ENCODE measurements at places on chromosomes 7 and 10. TPM values are rescaled to one million over a fixed set of nuclear protein-coding genes. Genes with fewer than 3 reads are reported as not detected.

DNA sequence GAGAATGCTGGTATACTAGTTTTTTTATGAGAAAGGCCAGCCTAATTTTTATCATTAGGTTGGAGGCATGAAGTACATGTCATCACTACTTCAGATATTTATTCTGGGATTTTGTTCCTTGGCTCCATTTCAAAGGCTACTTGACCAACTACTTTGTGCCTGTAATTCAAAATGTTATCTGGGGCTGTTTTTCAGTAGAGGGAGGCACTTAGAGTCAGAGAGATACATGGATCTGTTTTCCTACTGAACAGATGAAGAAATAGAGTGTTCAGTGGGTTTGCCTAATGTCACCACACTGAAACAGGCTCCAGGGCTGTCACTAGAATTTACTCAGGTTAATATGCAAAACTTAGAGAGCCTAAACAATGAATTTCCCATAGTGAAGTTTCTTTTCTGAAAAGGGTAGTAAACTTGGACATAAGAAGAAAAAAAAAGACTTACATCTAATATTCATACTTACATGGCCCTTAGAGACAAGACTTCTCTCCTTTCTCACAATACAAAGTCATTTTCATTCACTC lies 127.3 kb upstream of the ITGB1 start:
- no peaks in the 10 kb centered on the region for H3K36me3 ChIP-seq
- H3K4me1 ChIP-seq: no peaks in the 10 kb centered on the region
- no peak for DNase-seq
- no peak overlapping the region for H3K4me3 ChIP-seq
- no peaks in the 10 kb centered on the region for H3K27me3 ChIP-seq

DNA sequence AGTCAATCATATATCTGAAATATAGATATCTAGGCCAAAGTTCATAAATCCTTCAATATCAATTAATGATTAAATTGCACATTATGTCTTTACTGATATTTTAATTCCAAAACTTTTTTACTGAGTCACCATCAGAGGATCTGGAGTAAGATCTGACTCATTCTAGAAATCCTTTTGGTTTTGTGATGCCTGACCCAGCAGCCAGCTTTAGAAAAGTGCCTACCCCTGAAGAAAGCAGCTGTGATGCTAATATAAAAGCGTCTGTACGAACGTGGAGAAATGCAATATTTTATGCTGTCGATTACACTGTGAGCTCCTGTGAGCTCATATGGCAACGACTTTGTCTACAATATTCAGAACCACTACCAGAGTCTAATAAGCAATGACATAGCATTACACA lies 142.5 kb upstream of the LRRTM3 start:
- no peaks in the 10 kb centered on the region for H3K4me1 ChIP-seq
- H3K27ac ChIP-seq: no peak overlapping the region
- H3K27me3 ChIP-seq: no peaks in the 10 kb centered on the region
- no peak overlapping the region for H3K4me3 ChIP-seq
- H3K36me3 ChIP-seq: no peaks in the 10 kb centered on the region

SYNPO2L gene
- total RNA-seq: not detected

GRCh38 chr7:17043012-17043877 lies 161.5 kb upstream of the AGR3 start:
- no peaks in the 10 kb centered on the region for H3K4me1 ChIP-seq
- H3K36me3 ChIP-seq: no peaks in the 10 kb centered on the region
- H3K27ac ChIP-seq: no peak overlapping the region
- no peak for DNase-seq
- H3K4me3 ChIP-seq: no peak overlapping the region
- no peaks in the 10 kb centered on the region for H3K27me3 ChIP-seq

DNA sequence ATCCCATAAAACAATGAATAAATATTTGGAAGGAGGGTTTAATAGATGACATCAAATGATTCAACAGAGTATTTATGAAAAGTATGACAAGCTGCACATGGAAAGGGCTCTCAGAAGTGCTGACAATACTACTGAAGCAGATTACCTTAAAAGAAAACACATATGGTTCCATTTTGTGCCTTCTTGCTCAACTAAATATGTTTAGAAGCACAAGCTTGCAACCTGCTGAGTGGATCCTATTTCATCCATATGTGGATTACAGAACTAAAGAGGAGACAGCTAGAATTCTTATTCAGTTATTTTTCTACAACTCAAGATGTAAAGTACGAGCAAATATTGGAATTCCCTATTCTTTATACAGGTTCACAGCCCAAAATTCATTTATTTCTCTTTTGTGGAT lies 340.6 kb downstream of the TFEC start:
- no peaks in the 10 kb centered on the region for H3K27me3 ChIP-seq
- no peak overlapping the region for H3K27ac ChIP-seq
- no peaks in the 10 kb centered on the region for H3K36me3 ChIP-seq
- no peak overlapping the region for H3K4me3 ChIP-seq

- H3K27me3 ChIP-seq: no peaks in the 10 kb centered on the region
- no peaks in the 10 kb centered on the region for H3K4me1 ChIP-seq
- H3K4me3 ChIP-seq: peak overlapping the region; percentile 31
- peak overlapping the region; percentile 88 for H3K27ac ChIP-seq
- no peak for DNase-seq
Measured at GRCh38 chr7:37352974-37353948, 95.4 kb downstream of the ELMO1 start.

DNA sequence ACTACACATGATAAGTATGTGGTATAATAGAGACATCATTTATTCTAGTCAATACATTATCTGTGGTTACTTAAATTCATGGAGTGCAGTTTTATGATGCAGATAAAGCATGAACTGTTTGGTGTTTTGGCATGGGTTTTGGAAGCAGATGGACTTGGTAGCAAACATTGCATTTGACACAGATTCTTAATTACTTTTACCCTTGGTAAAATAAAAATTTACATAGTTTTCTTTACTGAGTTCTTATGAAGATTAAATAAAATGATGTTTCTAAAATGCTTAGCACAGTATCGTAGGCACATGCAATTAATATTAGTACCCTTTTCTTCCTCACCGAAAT lies 92.0 kb downstream of the ABCA13 start:
- no peaks in the 10 kb centered on the region for H3K36me3 ChIP-seq
- no peaks in the 10 kb centered on the region for H3K27me3 ChIP-seq
- H3K4me1 ChIP-seq: no peaks in the 10 kb centered on the region
- H3K4me3 ChIP-seq: no peak overlapping the region
- no peak for DNase-seq

GRCh38 chr7:101933688-101934121 lies 116.3 kb downstream of the CUX1 start:
- no peak overlapping the region for H3K27ac ChIP-seq
- H3K27me3 ChIP-seq: no peaks in the 10 kb centered on the region
- H3K36me3 ChIP-seq: no peaks in the 10 kb centered on the region
- no peak for DNase-seq

ADAM12 gene
- 0.87 TPM for total RNA-seq

LMOD2 gene
- not detected for total RNA-seq

- H3K27me3 ChIP-seq: no peaks in the 10 kb centered on the region
- no peak overlapping the region for H3K27ac ChIP-seq
- DNase-seq: no peak
- H3K4me1 ChIP-seq: no peaks in the 10 kb centered on the region
Measured at GRCh38 chr10:52908478-52908877, 135.9 kb upstream of the MBL2 start.

DNA sequence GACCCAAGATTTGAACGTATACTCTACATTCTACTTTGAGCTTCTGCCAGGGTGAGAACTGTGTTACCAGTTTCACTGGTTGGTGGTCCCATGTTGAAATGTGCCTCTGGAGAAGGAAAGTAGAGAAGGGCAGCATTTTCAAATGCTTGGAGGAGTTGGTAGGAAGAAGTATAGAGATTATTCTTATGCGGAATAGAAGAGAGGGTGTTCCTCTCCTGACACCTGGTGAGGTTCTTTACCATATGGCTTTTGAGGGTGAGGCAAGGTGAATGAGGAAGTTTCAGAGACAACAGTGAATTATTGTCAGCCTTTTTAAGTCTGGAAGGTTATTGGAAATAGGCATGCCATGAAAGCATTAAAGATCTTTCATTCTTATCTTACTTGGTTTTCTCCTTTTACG lies 34.3 kb downstream of the R3HCC1L start:
- H3K4me1 ChIP-seq: no peaks in the 10 kb centered on the region
- no peak overlapping the region for H3K27ac ChIP-seq
- DNase-seq: no peak

DNA sequence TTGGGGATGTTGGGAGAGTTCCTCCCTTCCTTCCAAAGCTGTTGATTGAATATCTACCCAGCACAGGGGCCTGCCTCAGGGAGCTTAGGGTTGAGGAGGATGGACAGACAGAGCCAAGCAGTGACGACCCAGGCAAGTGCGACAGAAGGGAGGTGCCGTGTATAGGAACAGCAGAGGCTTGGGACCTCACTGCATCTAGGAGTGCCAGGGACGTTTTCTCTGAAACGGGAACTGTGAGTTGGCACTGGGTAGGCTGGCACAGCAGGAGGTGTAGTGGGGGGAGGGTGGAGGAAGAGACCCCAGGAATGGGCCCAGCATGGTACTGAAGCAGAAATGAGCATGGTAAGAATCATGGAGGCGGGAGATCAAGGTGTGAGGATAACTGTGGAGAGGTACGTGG lies 55.3 kb upstream of the MGMT start:
- no peaks in the 10 kb centered on the region for H3K36me3 ChIP-seq
- no peak for DNase-seq
- no peaks in the 10 kb centered on the region for H3K4me1 ChIP-seq
- no peaks in the 10 kb centered on the region for H3K27me3 ChIP-seq

HKDC1 gene
- total RNA-seq: 5.9 TPM

HOXA6 gene
- 11.1 TPM for total RNA-seq

CEP41 gene
- total RNA-seq: 5.7 TPM

DNA sequence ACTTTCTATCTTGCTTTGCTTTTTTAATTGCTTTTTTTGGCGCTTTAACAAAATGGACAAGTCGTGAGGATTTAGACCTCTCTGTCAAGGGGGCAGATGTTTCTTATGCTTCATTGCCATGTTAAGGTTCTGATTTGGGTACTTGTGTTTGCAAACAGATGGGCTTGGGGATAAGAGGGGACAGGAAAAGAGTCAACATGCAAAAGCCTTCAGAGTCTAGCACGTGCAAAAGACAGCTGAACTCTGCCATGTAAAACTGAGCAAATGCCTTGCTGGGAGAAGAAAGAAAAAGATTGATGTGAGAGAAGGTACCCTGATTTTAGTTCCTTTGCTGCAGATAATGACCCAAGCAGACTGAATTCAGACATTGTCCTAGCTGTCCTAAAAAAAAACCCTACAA lies 173.1 kb downstream of the KIAA1217 start:
- H3K4me1 ChIP-seq: peaks cover 5% of the 10 kb centered on the region
- no peaks in the 10 kb centered on the region for H3K36me3 ChIP-seq
- H3K4me3 ChIP-seq: no peak overlapping the region
- no peak overlapping the region for H3K27ac ChIP-seq
- H3K27me3 ChIP-seq: no peaks in the 10 kb centered on the region
- no peak for DNase-seq

- no peak for DNase-seq
- H3K27ac ChIP-seq: peak overlapping the region; percentile 23
- H3K36me3 ChIP-seq: no peaks in the 10 kb centered on the region
- H3K4me1 ChIP-seq: peaks cover 18% of the 10 kb centered on the region
- peak overlapping the region; percentile 60 for H3K4me3 ChIP-seq
Measured at GRCh38 chr7:134781171-134781570, 1.7 kb downstream of the CALD1 start.

OR9A2 gene
- 0.44 TPM for total RNA-seq

DNA sequence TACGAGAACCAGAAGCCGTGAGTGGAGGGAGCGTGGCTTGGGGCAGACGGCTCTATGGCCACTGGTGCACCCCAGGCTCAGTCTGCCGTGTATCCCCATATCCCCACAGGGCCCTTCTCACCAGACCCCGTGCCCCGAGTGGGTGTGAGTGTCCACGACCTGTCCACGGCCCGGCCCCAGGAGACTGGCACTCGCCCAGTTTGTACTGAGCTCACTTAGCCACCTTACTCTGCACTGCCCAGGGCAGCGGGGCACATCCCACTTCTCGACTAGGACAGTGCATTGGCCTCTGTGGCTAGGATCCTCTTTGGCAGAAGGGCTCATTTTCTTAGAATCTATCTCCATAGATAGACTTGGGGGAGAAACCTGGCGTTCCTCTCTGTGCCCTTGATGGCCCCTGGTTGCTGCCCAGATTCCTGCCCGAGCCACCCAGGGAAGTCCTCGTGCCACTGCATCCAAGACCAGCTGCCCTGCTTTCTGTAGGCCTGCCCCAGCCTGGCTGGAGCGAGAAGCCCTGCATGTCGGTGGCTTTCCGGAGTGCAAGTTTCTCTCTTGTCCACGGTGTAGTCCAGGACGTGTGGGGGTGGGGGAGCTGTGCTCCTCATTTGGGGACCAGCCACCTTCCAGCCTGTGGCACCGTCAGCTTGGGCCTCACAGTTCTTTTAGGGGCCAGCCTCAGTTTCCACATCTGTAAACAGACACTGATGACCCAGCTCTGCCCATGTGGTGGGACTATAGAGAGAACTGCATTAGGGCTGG lies 11.9 kb downstream of the TMEM120A start:
- DNase-seq: no peak
- H3K27me3 ChIP-seq: no peaks in the 10 kb centered on the region
- peaks cover 84% of the 10 kb centered on the region for H3K36me3 ChIP-seq
- no peaks in the 10 kb centered on the region for H3K4me1 ChIP-seq

DNA sequence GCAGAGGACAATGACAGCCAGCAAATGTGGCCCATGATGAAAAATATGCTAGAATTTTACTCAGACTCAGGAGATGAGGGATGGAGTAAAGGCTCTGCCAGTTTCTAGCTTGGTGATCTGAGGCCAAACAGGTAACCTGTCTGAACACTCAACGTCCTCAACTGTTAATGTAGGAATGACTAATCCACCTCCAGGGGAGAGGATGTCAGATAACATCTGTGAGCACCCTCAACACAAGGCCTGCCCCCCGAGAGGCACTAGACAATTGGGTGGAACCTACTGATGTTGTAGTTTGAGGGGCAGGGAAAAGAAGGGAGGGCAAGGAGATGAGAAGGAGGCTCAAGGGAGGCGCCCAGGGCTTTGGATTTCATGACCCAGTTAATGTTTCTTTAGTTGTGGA lies 445.1 kb downstream of the PLXNA4 start:
- H3K4me1 ChIP-seq: no peaks in the 10 kb centered on the region
- H3K36me3 ChIP-seq: no peaks in the 10 kb centered on the region
- no peak overlapping the region for H3K27ac ChIP-seq
- DNase-seq: no peak

DNA sequence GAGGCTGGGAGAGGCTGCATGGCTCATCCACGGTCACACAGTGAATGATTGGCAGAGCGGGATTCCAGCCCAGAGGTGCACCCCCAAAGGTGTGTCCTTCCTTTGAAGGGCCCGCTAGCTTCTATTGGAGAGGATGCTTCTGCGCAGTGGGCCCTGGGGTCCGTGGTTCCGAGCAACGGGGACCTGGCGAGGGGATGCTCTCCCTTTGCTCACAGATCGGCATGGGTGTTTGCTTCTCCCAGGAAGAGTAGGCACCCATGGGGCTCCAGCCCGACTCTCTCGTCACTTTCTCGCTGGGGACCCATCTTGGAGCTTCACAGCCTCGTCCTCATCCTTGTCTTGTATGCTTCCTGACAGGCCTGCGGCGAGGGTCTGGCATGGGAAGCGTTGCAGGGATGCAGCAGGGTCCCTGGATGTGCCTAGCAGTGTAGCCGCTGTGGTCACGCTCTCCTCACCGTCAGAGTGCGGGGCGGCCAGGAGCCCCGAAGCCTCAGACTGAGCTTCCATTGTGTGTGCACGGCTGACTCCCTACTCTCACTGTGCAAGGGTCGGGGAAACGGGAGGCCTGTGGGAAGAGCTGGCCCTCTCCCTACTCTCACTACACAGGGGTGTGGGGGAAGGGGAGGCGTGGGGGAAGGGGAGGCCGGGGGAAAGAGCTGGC lies 538.5 kb upstream of the FOXK1 start:
- DNase-seq: no peak
- no peaks in the 10 kb centered on the region for H3K36me3 ChIP-seq
- H3K27ac ChIP-seq: no peak overlapping the region
- H3K4me1 ChIP-seq: peaks cover 17% of the 10 kb centered on the region
- H3K27me3 ChIP-seq: no peaks in the 10 kb centered on the region
- no peak overlapping the region for H3K4me3 ChIP-seq

Data from tibial nerve (tissue), 4 donors.